ENCODE measurements at places on chromosomes 5 and 9.

DNA sequence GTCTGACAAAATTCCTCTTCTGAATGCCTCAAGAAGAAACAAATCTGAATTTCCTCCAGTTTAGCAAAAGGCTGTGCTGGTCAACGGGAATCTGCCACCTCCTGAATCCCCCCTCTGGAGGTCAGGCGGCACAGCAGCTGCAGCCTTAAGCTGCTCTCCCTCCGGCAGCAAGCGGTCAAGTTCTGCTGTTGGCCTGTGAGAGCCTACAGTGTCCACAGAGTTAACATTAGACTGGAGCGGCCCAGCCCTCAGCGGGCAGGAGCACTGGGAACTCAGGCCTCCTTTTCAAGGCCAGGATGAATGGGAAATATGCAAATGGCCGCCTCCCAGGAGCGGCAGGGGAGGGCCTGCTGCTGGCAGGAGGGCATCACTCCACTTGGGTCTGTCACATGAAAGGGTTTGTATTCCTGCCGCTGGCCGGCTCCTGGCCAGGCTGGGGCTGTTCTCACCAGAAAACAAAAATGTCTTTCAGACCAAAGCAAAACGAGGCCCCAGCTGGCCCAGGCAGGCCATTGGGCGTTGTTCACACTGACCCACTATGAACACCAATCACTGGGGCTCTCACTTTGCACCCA lies 8.2 kb downstream of the ACSL6 start:
- DNase-seq = no peak

DNA sequence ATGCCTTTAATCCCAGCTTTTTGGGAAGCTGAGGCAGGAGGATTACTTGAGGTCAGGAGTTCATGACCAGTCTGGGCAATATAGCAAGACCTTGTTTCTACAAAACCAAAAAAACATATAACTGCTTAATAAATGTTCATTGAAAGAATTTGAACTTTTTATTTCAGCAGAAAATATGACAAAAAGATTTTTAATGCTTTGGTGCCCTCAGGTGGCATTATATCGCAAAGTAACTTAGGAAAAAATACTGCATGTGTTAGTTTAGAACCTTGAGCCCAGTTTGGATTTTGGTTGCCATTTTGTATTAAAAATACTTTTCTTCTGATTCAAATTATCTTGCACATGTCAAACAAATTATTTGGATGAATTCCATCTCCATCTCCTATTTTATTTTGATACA lies 103.2 kb downstream of the GPBP1 start:
- peak; percentile 23 for DNase-seq

GRCh38 chr5:107661038-107661649 lies 9.6 kb downstream of the EFNA5 start:
- DNase-seq = no peak

DNA sequence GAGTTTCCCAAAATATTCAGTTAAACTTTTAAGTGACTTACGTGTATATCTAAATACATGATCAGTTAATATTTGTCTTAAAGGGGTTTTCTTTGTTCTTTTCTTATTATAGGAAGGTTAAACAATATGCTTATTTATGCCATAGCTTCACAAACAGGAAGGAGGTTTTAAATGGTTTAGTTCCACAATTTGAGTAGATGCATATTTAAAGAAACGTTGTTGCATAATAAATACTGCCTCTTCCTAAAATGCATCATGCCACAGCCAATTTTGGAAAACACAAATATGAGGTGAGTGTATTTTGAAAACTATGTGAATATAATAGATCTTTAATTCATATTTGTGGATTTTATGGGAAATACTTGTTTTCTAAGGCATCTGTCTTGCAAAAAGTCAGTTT lies 2.5 kb upstream of the ADRB2 start:
- no peak for DNase-seq

- DNase-seq = no peak
Measured at GRCh38 chr9:70746760-70747159, 332.3 kb upstream of the KLF9 start.

- no peak for DNase-seq
Measured at GRCh38 chr9:104982543-104982942, 54.6 kb upstream of the ABCA1 start.

DNA sequence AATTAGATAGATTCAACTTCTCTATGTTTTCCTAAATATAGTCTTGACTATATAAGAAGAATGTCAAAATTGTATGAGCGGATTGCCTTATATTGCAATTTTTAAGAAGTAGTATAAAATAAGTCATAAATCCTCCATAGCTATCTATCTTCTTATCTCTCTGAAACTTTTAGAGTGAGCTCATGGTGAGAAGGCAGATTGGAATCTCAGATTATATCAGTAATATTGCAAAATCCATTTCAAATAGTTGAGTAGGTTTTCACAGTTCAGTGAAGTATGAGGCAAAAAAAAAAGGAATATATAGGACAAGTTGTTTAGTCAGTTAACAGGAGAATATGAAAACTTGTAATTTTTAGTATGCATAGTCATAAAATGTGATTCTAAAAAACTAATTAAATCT lies 156.4 kb downstream of the FAM174A start:
- no peak for DNase-seq

DNA sequence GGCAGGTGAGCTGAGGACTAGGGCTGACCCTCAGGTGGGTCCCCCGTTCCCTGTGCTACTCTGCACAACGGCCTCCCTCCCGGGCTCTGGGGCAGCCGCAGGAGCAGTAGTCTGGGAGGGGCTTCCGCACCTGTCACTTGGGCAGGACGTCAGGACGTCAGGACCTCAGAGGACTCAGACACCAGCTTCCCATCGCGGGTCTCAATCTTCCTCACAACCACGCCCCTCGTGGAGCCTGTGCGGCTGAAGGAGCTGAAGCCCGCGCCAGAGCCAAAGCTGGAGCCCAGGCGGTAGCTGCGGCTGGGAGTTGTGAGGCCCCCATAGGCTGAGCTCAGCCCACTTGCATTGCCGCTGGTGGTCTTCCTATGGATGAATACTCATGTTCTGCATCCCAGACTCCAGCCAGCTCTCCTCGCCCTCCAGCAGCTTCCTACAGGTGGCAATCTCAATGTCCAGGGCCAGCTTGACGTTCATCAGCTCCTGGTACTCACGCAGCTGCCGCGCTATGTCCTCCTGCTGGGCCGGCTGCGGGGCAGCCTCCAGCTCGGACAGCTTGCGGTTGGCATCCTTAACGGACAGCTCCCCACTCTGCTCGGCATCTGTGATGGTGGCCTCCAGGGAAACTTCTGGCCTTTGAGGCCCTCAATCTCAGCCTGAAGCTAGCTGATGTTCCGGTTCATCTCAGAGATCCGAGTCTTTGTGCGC lies 381.4 kb upstream of the RGMB start:
- DNase-seq = no peak

GRCh38 chr9:81103597-81104471 lies 585.5 kb downstream of the TLE1 start:
- no peak for DNase-seq

- no peak for DNase-seq
Measured at GRCh38 chr5:72908664-72909063, 47.2 kb upstream of the FCHO2 start.

GRCh38 chr9:116360989-116361388 lies 207.4 kb downstream of the PAPPA start:
- no peak for DNase-seq

DNA sequence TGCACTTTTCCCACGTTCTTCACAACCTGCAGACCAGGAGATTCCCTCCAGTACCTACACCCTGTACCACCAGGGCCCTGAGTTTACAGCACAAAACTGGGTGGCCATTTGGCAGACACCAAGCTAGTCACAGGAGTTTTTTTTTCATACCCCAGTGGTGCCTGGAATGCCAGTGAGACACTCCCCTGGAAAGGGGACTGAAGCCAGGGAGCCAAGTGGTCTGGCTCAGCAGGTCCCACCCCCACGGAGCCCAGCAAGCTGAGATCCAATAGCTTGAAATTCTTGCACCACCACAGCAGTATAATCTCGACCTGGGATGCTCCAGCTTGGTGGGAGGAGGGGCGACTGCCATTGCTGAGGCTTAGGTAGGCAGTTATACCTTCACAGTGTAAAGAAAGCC lies 26.3 kb upstream of the SMC5 start:
- DNase-seq = no peak

DNA sequence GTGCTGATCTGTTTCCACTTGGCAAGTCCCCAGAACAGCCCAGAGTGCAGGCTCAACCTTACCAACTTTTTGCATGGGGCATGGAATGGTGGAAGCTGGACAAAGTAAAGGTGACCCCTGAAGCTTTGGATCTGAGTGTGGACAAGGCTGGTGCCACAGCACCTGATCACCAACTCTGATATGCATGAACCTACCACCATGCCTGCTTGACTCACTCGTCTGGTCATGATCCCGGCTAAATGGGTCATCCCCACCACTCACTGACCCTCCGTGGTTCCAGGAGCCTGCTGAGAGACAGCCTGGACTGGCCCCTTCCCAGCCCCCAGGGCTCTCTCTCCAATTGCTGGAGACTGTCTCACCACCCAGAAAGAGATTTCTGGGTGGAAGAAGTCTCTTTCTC lies 14.4 kb upstream of the SLC22A4 start:
- no peak for DNase-seq

DNA sequence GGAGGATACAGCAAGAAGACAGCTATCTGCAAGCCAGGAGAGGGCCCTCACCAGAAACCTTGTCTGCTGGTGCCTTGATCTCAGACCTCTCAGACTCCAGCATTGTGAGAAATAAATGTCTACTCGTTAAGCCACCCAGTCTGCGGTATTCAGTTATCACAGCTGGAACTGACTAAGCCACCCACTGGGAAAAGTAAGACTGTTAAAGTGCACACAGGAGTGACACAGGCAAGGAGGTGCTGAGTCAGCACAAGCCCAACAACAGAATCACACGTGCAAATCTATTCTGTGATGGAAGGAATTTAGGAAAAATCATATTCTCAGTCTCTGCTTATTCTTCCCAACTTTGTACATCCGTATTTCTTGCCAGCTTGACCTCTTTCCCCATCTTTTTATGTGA lies 200.0 kb downstream of the NR2F1-AS1 start:
- DNase-seq = no peak

- no peak for DNase-seq
Measured at GRCh38 chr5:134099939-134100282, 14.6 kb upstream of the TCF7 start.

DNA sequence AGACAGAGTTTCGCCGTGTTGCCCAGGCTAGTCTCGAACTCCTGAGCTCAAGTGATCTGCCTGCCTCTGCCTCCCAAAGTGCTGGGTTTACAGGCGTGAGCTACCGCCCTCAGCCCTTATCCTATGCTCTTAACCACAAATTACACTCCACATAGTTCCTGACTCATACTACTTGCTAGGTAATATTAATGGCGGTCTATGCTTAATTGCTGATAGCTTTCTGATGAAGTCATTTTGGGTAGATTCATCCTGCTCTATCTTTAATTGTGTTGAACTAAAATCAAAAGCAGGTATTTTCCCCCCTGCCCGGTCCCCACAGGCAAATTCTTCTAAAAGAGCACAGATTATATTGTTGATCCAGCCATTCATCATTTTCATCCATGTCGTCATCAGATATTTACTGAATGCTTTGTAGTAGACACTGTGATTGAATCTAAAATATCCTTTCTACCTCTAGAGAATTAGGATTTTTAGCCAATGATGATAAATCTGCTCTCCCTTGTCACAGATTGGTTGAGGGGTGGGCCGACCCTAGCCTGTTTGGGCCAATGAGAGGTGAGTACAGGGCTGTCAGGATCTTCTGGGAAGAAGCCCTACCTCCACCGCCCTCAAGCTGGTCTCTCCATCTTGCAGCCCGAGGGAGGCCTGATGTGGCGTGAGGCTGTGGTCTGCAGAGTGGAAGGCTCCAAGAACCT lies 144.8 kb downstream of the NR3C1 start:
- DNase-seq = no peak

DNA sequence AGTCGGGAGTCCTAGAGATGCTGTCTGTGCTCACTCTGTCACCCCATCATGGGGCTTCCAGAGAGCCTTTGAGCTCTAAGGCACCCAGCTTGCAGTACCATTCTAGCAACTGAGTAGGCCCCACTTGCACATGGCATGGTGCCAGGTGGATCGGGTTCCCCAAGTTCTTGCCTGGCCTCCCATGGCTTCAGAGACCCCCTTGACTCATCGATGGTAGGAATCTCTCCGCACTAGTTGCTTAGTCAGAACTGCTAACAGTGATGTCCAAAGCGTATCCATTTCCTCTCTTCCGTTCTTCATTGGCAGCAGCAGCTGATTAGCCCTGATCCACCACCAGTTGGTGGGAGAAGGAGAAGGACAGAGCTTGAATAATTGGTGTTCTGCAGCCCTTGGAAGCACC lies 70.3 kb upstream of the RARS1 start:
- DNase-seq = no peak

DNA sequence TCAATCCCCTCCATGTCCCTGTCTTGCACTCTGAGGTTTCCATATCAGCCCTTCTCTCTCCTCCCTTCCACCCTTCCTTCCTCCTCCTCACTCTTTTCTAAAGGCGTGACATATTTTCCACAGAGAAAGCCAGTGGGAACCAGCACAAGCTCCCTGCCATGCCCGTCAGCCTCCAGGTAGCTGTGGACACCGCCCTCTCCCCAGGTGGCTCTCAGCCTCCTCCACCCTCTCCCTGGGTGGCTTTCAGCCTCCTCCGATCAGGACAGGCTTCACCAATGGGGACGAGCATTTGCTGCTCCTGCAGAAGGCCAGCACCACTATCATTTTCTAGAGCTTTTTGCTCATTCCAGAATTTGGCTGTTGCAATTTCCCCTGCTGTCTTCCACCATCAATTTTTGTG lies 236.6 kb downstream of the GADD45G start:
- no peak for DNase-seq

GRCh38 chr5:101675510-101676219 lies 620.4 kb downstream of the SLCO4C1 start:
- DNase-seq = no peak

GRCh38 chr9:97388721-97389238 lies 23.1 kb upstream of the TDRD7 start:
- no peak for DNase-seq
